ENCODE measurements at places on chromosomes 3 and 15. TPM values are rescaled to one million over a fixed set of nuclear protein-coding genes. Genes with fewer than 3 reads are reported as not detected.

LARP6 gene
- 61.7 TPM for polyA plus RNA-seq

CCR2 gene
- 0.40 TPM for polyA plus RNA-seq

SLC12A1 gene
- polyA plus RNA-seq: not detected

FILIP1L gene
- polyA plus RNA-seq: 78.7 TPM

SAXO2 gene
- 2.9 TPM for polyA plus RNA-seq

CLK3 gene
- polyA plus RNA-seq: 73.4 TPM

TRIM42 gene
- not detected for polyA plus RNA-seq

UBL7 gene
- 34.3 TPM for polyA plus RNA-seq
